Stimulated activated CD4-positive, alpha-beta T cell treated with anti-CD3 and anti-CD28 coated beads, TNF-alpha, amount 100 ng/mL, for 1 hour (primary cell): ENCODE measurements at places on chromosomes 7 and 10.

GRCh38 chr7:121530227-121531174 is 134.4 kb upstream of the FAM3C start:
- no peak for DNase-seq

DNA sequence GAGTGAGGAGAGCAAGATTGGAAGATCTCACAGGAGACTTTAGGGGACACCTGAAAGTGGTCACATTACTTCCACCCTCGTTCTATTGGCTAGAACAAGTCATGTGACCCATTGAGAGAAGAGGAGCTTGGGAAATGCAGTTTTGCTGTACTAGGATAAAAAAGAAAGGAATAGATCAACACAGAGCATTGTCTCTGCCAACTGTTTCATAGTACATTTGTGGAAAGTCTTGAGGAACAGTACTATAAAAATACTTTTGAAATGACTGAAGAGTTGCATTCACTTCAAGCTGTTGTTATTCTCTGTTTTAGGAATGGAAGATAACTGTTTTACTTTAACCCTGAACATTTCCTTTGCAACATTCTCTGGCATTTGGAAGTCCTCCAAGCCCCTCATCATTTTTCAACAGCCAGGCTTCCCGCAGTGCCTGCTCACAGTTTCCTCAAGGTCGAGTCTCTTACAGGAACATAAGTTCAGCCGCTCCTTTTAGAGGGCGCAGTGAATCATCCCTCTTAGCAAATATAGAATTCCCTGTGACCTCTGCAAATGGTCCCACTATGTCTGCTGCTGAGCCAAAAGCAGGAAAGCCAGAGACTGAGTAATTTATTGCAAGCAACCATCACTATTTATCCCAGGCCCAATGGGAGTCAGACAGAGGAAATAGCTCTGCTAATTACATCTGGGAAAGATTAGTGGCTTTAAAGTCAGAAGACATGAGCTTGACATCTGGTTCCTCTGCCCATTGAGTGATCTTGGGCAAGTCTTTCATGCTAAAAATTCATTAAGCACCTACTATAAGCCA is 40.7 kb downstream of the MRPL32 start:
- no peak for DNase-seq

GRCh38 chr7:94697035-94697974 is 41.4 kb upstream of the SGCE start:
- no peak for DNase-seq

DNA sequence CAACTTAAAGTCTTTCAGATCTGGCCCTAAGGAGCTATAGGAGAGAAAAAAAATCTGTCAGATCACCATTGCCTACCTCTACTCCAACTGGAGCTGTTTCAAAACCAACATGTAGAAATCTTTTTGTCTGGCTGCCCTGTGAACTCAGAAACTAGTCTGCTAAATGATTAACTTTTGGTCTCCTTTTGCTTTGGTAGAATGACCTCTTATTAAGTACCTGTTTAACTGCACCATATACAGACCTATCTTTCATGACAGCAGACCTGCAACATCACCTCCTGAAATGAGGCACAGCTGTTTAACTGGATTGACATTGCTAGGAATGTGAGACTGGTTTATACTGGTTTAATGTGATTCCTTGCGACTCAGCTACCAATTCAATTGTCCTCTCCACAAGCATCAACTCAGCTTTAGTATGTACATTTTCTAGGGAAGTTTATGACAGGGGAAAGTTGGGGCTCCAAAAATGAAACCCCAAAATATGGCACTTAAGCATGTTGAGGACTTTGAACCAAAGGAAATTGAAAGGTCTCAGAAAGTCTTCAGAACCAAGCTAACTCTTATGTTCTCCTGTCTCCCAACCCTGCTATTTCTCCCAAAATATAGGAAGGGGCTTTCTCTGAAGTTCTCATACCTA is 1.8 kb downstream of the CYP3A43 start:
- DNase-seq, result no peak

DNA sequence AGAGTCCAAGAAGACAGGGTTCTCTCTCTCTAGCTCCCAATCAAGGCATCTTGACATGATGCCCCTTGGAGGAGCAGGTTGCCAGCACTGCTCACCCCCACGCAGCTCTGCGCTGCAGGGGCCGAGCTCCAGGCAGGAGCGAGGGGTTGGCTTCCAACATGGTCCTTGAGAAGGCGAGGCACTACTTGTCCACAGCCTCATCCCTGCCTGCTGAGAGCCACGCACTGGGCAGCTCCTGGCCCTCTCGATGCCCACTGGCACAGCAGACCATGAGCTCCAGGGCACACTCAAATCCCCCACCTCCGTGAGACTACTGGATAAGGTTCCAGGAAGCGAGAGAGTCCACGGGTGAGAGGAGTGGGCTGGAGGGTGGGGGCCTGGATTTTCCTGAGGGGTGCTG is 31.1 kb downstream of the RAMP3 start:
- no peak for DNase-seq

GRCh38 chr7:45191396-45191795 is 33.8 kb downstream of the RAMP3 start:
- DNase-seq, result no peak

DNA sequence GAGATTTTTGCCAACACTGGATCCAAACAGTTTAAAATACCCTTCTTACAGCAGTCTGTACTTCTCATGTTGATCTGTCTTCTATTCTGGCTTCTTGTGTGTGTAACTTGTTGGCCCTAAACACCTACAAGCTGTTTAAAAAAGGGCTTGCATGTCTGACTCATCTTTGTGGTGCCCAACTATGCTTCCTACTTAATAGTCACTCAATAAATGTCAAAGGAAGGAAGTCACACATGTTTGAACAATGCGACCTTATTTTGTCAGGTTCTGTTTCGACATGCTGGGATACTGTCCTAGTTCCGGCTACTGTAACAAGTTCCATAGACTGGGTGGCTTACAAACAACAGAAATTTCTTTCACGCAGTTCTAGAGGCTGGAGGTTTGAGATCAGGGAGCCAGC is 9.4 kb upstream of the GRK5 start:
- no peak for DNase-seq

DNA sequence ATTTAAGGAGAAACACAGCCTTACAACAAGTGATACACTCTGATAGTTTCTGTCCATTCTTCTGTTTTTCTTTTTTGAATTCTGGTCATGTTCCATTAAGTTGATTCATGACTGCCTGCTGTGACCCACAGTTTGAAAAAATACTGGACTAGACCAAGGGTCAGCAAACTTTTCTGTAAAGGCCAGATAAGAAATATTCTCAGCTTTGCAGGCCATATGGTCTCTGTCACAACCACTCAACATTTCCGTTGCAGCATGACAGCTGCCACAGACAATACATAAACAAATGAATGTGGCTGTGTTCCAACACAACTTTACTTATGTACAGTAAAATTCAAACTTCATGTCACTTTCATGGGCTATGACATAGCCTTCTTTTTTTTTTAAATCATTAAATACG is 156.7 kb downstream of the PLXNA4 start:
- no peak for DNase-seq

DNA sequence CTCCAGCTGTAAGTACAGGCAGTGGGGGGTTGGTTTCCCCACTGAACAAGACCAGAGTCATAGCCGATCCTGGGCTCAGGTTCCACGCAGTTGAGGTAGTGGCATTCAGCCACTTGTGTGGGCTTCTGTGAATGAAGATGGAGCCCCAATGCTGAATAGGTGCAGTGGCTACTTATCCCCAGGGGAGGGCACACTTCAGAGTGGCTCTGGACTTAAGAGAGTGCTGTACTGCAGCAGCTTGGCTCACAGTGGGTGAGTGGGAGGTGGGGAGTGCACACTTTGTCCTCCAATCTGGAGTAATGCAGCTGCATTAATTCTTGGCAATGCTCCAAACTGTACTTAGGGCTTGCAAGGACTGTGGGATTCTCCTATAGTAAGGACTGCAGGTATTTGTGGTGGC is 81.9 kb downstream of the BUB3 start:
- no peak for DNase-seq

DNA sequence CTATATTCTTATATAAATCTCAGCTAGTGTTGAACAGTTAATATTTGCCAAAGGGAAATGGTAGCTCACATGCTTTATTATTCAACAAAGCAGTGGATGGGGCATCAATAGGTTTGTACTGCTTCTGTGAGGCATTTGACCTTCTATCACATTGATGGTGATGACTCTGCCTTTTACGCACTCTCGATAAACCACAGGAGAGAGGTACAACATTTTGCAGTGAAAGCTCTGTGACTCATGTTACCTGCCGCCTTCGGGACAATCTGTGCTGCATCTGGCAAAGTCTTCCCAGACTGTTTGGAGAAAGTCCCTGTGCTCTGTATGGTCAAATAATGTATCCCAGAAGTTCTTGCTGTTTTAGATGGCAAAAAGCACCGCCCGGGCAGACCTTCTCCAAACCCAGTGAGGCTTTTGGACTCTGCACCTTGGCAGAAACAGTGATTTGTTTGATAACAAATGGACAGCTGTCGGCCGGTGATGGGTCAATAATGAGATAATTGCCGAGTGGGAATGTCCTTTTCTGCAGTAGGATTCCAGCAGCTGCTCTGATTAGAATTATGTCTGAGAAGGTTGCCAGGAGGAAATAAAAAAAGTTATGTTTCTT is 61.0 kb downstream of the PLPP4 start:
- no peak for DNase-seq

DNA sequence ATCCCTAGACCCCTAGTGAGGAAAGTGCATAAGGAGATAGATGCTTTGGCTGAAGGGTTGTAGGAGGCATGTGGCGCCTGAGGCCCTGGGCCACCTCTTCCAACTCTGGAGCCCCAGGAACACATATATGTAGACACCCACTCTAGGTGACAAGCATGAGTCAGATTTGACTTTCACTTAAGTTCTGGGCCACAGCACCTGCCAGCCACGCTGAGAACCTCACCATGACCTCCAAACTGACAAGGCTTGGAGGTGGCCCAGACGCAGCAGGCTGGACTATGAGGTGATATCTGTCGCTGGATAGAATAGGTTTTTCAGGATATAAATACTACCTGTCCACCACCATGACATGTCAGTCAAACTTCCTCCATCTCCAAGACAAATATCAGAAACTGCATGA is 894.0 kb upstream of the ZNF722 start:
- no peak for DNase-seq

GRCh38 chr10:48468866-48469511 is 135.9 kb downstream of the ARHGAP22 start:
- no peak for DNase-seq

DNA sequence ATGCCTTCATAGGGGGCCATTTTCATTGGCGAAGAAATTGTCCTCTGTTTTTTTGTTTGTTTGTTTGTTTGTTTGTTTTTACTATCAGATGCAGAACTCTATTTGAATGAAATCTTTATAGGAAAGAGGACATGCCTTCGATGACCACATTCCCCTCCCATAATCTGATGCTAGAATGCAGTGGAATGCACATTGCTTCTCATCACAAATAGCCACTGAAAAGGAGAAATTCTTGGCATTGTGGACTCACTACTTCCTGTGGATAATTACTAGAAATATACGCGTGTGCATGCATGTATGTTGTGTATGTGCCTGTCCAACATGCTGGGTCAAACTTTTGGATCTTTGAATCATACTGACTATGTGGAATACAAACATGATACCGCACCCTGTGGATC is 70.5 kb upstream of the SFMBT2 start:
- DNase-seq, result no peak

- DNase-seq, result no peak
Observed at GRCh38 chr10:26407406-26407969, 30.7 kb upstream of the APBB1IP start.

DNA sequence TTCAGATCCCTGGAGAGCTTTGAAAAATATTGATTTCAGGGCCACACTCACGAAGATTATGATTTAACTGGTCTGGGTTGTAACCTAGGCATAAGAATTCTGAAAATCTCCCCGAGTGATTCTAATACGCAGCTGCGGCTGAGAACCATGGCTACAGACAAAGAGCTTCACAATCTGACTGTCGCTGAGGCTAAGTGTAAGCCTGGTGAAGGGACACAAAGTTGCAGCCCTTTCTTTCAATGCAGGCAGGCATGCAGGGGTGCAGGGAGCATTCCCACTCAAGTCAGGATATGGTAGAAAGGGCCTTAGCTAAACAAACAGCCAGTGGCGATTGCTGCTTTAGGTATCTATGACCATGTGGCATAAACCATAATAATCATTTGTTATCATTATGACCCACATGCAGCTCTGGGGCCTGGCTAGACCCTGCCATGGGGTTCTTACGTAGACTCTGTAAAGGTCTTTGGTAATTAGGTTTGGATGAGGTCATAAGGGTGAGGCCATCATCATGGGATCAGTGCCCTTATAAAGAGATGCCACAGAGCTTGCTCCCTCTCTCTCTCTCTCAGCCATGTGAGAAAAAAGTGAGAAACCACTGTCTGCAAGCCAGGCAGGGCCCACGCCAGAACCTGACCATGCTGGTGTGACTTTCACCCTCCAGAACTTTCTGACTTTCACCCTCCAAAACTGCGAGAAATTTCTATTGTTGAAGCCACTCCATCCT is 88.4 kb upstream of the LANCL2 start:
- DNase-seq, result no peak

DNA sequence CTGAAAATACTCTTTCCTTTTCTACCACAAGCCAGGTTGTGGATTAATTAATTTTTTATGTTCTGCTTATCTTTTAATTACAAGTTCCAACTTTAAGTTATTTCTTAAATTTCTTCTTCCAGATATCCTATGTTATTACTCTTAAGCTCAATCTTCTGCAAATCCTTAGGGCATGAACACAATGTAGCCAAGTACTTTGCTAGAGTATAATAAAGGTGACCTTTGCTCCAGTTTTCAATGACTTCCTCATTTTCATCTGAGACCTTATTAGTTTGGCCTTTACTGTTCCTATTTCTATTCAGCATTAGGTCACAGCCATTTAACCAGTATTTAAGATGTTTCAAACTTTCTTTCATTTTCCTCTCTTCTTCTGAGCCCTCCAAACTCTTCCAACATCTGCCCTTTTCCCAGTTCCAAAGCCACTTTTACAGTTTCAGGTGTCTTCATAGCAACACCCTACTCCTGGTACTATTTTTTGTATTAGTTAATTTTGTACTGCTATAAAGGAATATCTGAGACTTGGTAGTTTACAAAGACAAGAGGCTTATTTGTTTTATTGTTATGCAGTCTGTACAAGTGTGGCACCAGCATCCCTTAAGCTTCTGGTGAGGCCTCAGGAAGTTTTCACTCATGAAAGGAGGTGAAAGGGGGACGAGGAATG is 886.2 kb upstream of the GHITM start:
- no peak for DNase-seq

- DNase-seq, result no peak
Observed at GRCh38 chr7:140684066-140684950, 11.6 kb downstream of the ADCK2 start.

DNA sequence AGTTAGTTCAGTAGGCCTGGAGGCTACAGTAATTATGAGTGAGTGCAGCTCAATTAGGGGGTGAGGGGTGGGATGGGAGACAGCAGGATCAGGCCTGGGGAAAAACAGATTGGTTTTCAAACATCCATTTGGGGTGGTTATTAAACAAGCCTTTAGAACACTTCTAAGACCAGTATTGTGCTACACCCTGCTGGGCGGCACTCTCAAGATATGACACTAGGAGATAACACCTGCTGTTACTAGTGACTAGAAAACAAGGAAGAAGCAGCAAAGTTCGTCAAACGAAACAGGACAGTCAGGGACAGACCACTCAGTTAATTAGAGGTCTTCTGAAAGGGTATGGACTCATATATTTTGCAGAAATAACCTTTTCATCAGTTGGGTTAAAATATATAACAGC is 353.6 kb downstream of the PTEN start:
- no peak for DNase-seq
